Lower lobe of right lung (tissue), 2 donors: ENCODE measurements at places on chromosomes 11 and 22. TPM values are rescaled to one million over a fixed set of nuclear protein-coding genes. Genes with fewer than 3 reads are reported as not detected.

DNA sequence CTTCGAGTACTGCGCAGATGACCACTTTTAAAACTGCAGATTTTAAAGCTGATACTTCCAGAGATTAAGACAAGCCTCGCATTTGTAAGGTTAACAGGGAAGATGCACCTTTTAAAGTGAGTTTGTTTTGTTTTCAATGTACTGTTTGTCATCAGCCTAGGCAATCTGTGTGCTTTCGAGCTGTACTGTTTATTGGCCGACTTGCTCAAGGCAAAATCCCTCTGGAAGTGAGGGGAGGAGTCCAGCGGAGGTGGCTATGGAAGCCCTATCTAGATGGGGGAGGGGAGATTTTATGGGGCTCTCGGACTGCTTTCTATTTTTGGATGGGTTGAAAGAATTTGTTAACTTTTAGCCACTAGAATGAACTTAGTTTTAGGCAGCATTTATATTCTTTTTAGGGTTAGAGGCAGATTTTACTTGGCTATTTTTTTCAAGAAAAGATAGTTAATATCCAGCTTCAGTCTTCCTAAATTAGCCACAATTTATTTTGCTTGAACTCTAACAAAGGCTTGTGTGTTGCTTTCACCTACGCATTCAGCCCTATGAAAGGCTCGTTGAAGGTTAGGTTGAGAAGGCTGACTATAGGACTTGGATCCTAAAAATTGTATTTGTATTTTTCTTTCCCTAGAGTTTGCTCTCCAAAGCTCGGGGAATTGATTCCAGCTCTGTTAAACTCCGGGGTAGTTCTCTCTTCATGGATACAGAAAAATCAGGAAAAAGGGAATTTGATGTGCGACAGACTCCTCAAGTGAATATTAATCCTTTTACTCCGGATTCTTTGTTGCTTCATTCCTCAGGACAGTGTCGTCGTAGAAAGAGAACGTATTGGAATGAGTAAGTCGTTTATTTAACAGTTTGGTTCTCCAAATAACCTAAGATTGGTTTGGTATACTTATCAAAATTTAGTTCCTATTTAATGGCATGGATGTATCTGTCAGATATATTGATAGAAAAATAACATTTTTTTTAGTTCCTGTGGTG is 2.1 kb downstream of the WEE1 start:
- DNase-seq, result no peak
- H3K4me3 ChIP-seq, result peak overlapping the region; percentile 81
- no peaks in the 10 kb centered on the region for H3K27me3 ChIP-seq

GRCh38 chr11:134583397-134583990 is 171.5 kb upstream of the B3GAT1 start:
- peaks cover 22% of the 10 kb centered on the region for H3K4me1 ChIP-seq
- no peak overlapping the region for H3K4me3 ChIP-seq
- peaks cover 22% of the 10 kb centered on the region for H3K27me3 ChIP-seq
- H3K36me3 ChIP-seq, result no peaks in the 10 kb centered on the region
- H3K27ac ChIP-seq, result no peak overlapping the region

DNA sequence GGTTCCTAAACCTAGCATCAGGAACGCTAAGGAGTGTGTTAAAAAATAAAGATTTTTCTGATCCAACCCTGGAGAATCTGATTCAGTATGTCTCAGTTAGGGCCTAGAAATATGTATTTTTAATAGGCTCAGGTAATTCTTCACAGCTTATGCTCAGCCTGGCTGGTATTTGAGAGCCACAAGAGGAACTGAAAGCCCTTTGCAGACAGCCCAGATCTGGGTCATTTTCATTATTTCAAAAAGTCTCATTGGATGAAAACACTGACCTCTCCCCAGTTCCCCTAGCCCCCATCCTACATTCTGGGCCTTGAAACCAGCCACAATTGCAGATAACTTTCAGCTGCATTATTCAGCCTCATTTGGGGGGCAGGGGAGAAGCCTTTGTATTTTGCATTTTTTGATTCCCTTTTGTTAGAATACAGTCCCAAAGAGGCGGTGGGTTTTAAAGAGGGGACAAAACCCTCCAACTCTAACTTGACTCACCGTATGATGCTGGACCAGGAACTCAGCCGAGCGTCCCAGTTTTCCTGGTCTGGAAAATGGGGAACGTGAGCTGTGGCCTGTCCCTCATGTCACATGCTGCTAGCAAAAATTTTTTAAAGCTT is 66.0 kb upstream of the LARGE1 start:
- no peaks in the 10 kb centered on the region for H3K27me3 ChIP-seq
- H3K36me3 ChIP-seq, result no peaks in the 10 kb centered on the region
- H3K4me3 ChIP-seq, result no peak overlapping the region
- H3K27ac ChIP-seq, result no peak overlapping the region
- no peaks in the 10 kb centered on the region for H3K4me1 ChIP-seq

GRCh38 chr11:21321530-21321929 is 652.1 kb downstream of the NELL1 start:
- H3K27me3 ChIP-seq, result no peaks in the 10 kb centered on the region
- H3K36me3 ChIP-seq, result no peaks in the 10 kb centered on the region
- no peak overlapping the region for H3K4me3 ChIP-seq

DNA sequence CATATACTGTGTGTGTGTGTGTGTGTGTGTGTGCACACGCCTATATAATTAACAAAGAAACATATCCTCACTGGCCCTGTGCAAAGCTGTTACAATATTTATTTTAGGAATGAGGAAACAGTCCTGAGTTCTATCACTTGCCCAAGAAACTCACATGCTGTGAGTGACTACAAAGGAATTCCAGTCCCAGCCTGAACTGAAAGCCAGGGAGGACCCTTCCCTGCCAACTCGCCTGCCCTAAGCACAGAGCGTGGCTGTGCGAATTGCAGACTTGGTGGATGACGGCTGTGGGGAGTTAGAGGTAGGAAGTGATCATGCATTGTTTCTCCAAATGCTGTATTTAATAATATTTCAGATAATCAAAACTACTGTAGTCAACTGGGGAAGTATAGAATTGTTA is 26.4 kb upstream of the CD5 start:
- peaks cover 10% of the 10 kb centered on the region for H3K4me1 ChIP-seq
- H3K27ac ChIP-seq, result no peak overlapping the region
- H3K27me3 ChIP-seq, result no peaks in the 10 kb centered on the region
- no peak overlapping the region for H3K4me3 ChIP-seq
- DNase-seq, result no peak

- H3K36me3 ChIP-seq, result peaks cover 25% of the 10 kb centered on the region
- H3K4me1 ChIP-seq, result peaks cover 23% of the 10 kb centered on the region
These were observed 741 bp downstream of the CARS1 start for GRCh38 chr11:3056296-3057068.

DNA sequence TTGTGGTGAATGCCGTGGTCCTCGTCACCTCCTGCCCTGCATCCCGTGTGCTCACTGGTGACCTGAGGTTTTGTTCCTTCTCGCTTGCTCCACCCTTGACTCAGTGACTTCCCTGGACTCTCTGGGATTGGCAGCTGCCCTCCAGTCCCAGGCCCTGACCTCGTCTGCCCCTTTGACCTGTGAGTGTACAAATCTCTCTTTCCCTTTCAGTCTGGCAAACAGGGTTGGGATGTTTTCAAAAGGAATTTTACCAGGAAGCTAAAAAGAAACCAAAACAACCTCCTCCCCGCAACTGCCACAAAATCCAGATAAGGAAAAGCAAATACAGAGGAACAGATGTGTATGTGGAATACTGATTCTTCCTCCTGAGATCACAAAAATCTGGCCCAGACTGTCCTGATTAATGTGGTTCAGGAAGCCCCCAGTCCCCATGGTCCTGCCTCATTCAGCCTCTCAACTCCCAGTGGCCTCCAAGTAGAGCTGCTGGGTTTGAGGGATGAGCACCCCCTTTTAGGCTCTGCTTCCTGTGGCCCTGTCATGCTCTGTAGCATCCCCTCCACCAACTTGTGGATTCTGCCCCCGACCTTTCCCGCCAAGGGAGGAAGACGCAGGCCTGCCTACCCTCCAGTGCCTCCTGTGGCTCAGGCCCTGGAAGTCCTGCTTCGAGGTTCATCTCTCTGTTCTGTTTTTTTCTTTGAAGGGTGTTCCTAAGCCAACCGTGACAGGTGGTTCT is 15.2 kb downstream of the ROBO4 start:
- H3K4me3 ChIP-seq, result no peak overlapping the region
- peaks cover 38% of the 10 kb centered on the region for H3K4me1 ChIP-seq
- peaks cover 7% of the 10 kb centered on the region for H3K36me3 ChIP-seq
- no peak for DNase-seq

DNA sequence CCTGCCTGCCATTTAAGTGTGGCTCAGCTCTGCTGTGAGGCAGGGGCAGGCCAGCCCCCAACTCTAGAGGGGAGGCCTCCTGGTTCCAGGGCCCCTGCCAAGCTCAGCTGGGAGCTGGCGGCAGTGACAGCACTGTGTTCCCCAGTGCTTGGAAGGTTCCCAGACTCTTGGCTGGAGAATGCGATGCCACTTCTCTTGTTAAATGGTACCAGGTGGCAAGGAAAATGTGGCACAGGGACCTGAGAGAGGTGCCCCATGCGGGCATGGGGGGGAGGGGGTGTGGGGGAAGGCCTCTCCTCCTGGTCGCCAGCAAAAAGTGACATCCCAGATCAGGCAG is 8.4 kb upstream of the TNFRSF13C start:
- no peak overlapping the region for H3K27ac ChIP-seq
- H3K36me3 ChIP-seq, result no peaks in the 10 kb centered on the region
- H3K4me1 ChIP-seq, result peaks cover 3% of the 10 kb centered on the region
- no peak overlapping the region for H3K4me3 ChIP-seq
- DNase-seq, result no peak
- no peaks in the 10 kb centered on the region for H3K27me3 ChIP-seq

DNA sequence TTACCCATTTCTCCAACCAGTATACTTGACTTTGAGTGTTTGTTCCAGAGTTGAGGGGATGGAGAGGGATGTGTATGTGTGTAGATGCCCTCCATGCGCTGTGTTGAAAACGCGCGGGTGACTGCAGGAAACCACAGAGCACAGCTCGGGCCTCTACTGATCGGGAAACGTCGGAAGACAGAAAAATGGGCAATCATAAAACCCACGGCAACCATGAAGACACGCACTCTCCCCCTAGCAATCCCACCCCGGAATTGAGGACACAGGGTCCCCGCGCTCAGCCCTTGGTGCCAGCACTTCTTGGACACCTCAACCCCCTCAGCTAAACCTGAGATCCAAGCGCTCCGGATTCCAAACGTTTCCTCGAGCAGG is 251 bp upstream of the UQCC3 start:
- peak overlapping the region; percentile 98 for H3K4me3 ChIP-seq
- H3K36me3 ChIP-seq, result peaks cover 49% of the 10 kb centered on the region
- no peak for DNase-seq
- H3K4me1 ChIP-seq, result peaks cover 51% of the 10 kb centered on the region

DNA sequence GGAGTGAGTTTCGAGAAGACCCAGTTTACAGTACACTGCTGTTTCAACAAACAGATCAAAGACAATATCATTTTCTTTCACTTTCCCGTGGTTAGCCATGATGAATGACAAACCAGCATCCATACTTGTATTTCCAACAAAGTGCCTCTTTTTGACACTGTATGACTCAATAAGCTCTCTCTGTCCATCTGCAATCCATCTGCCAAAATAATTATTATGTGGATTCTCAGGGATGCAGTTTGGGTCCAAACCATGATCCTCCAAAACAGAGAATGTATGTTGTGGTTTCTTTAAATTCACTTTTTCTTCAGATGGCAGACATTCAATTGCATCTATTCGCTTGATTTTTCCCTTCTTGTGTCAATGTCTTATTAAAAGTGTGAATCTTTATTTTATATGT is 37.8 kb upstream of the RASD2 start:
- no peak overlapping the region for H3K4me3 ChIP-seq
- peaks cover 13% of the 10 kb centered on the region for H3K27me3 ChIP-seq
- H3K4me1 ChIP-seq, result no peaks in the 10 kb centered on the region

HTATIP2 gene
- total RNA-seq, result 54.4 TPM

P2RY6 gene
- total RNA-seq, result 3.6 TPM

CLDN25 gene
- not detected for total RNA-seq

OR52H1 gene
- total RNA-seq, result 0.35 TPM
